Thoracic aorta (tissue), 2 donors: ENCODE measurements at places on chromosomes 13 and 19. TPM values are rescaled to one million over a fixed set of nuclear protein-coding genes. Genes with fewer than 3 reads are reported as not detected.

The NLRP7 gene
- total RNA-seq, result not detected

The NLRP5 gene
- not detected for total RNA-seq

The GRIN2D gene
- not detected for total RNA-seq

The ZNF490 gene
- total RNA-seq, result 3.4 TPM

The LYL1 gene
- total RNA-seq, result 10.6 TPM

The ZNF254 gene
- 12.9 TPM for total RNA-seq

- H3K4me1 ChIP-seq, result peaks cover 16% of the 10 kb centered on the region
- no peaks in the 10 kb centered on the region for H3K27me3 ChIP-seq
- H3K27ac ChIP-seq, result no peak overlapping the region
- H3K4me3 ChIP-seq, result no peak overlapping the region
- DNase-seq, result no peak
- H3K36me3 ChIP-seq, result no peaks in the 10 kb centered on the region
These were observed 54.7 kb upstream of the GAS6 start for GRCh38 chr13:113918580-113918979.

- no peak overlapping the region for H3K4me3 ChIP-seq
- no peak overlapping the region for H3K27ac ChIP-seq
- H3K27me3 ChIP-seq, result no peaks in the 10 kb centered on the region
- H3K4me1 ChIP-seq, result no peaks in the 10 kb centered on the region
- H3K36me3 ChIP-seq, result no peaks in the 10 kb centered on the region
These were observed 209.2 kb downstream of the KCTD12 start for GRCh38 chr13:76677043-76677442.

- no peaks in the 10 kb centered on the region for H3K4me1 ChIP-seq
- DNase-seq, result no peak
- H3K27me3 ChIP-seq, result no peaks in the 10 kb centered on the region
These were observed 31.9 kb upstream of the CCNE1 start for GRCh38 chr19:29779921-29780320.

- H3K27ac ChIP-seq, result no peak overlapping the region
- no peak overlapping the region for H3K4me3 ChIP-seq
- DNase-seq, result no peak
- H3K4me1 ChIP-seq, result peaks cover 7% of the 10 kb centered on the region
- H3K27me3 ChIP-seq, result no peaks in the 10 kb centered on the region
These were observed 36.5 kb downstream of the STARD13 start for GRCh38 chr13:33249066-33249465.

GRCh38 chr13:45879666-45880065 lies 28.1 kb upstream of the SIAH3 start:
- H3K27me3 ChIP-seq, result no peaks in the 10 kb centered on the region
- no peak for DNase-seq
- H3K27ac ChIP-seq, result no peak overlapping the region

DNA sequence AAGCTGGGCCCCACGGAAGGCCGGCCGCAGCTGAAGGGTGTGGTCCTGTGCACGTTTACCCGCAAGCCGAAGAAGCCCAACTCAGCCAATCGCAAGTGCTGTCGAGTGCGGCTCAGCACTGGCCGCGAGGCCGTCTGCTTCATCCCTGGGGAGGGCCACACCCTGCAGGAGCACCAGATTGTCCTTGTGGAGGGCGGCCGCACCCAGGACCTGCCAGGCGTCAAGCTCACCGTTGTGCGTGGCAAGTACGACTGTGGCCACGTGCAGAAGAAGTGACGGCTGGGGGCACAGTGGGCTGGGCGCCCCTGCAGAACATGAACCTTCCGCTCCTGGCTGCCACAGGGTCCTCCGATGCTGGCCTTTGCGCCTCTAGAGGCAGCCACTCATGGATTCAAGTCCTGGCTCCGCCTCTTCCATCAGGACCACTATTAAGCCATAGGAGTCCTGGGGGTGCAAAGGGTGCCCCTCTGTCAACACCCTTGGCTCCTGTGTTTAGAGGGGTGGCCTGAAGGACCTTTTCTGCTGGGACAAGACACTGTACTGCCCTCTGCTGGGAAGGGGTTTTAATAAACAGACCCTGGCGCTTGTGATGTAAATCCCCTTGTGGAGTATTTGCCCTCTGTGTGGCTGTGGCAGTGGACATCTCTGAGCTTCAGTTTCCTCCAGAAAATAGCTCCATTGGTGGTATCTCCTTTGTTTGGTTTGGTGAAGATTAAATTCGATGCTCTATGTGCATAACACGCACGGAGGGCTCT lies 1.9 kb downstream of the MRPS12 start:
- H3K27ac ChIP-seq, result no peak overlapping the region
- no peak overlapping the region for H3K4me3 ChIP-seq
- peaks cover 8% of the 10 kb centered on the region for H3K4me1 ChIP-seq
- DNase-seq, result no peak
- no peaks in the 10 kb centered on the region for H3K27me3 ChIP-seq
- peaks cover 8% of the 10 kb centered on the region for H3K36me3 ChIP-seq

GRCh38 chr19:16952046-16952445 lies 63.2 kb downstream of the F2RL3 start:
- no peaks in the 10 kb centered on the region for H3K27me3 ChIP-seq
- no peak overlapping the region for H3K27ac ChIP-seq
- H3K4me3 ChIP-seq, result no peak overlapping the region
- peaks cover 10% of the 10 kb centered on the region for H3K4me1 ChIP-seq
- no peaks in the 10 kb centered on the region for H3K36me3 ChIP-seq

GRCh38 chr13:98272549-98272948 lies 95.5 kb upstream of the RNF113B start:
- H3K4me1 ChIP-seq, result no peaks in the 10 kb centered on the region
- no peak for DNase-seq
- no peaks in the 10 kb centered on the region for H3K36me3 ChIP-seq
- no peak overlapping the region for H3K4me3 ChIP-seq
- H3K27me3 ChIP-seq, result no peaks in the 10 kb centered on the region

- no peaks in the 10 kb centered on the region for H3K27me3 ChIP-seq
- DNase-seq, result no peak
- no peak overlapping the region for H3K27ac ChIP-seq
These were observed 263.7 kb upstream of the PCDH9 start for GRCh38 chr13:67493835-67494234.

GRCh38 chr19:46383846-46384245 lies 29.5 kb downstream of the CCDC8 start:
- no peaks in the 10 kb centered on the region for H3K27me3 ChIP-seq
- peaks cover 36% of the 10 kb centered on the region for H3K36me3 ChIP-seq
- H3K4me3 ChIP-seq, result no peak overlapping the region
- H3K4me1 ChIP-seq, result peaks cover 13% of the 10 kb centered on the region
